ENCODE measurements at places on chromosomes 3 and 15.

DNA sequence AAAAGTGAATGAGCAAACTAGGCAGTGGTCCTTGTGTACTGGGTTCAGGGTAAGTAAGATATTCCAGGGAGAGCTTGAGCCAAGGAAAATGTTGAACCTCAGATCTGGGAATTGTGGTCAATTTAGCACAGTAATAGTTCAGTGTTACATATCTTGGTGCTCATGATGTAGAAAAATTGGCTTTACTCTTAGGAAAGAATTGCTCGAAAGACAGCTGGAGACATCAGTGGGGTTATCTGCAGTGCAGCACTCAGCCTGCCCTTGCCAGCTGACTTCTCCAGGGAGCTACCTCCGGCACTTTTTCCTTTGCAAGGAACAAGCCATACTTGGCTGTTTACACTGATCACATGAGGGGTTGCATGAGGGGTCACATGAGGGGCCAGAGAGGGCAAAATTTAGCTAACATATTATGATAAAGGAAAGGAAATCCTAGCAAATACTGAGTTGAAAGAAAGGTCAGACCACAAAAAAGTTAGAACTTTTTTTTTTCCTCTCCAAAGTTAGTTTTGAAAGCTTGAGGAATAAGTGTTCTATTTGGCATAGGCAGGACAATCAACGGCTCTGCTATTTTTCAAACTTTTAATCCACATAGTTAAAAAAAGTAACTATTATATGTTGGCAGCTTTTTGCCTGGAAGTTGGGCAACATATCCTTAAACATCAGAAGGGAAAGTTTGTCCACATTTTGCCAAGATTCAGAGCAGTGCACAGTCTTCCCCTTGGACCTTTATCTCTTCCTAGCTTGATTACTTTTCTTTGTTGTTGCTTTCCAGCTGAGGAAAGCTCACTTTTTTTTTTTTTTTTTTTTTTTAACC is 92.4 kb downstream of the COL6A6 start:
- no peak for DNase-seq

GRCh38 chr15:63111481-63111880 is 10.2 kb upstream of the LACTB start:
- DNase-seq, result no peak

DNA sequence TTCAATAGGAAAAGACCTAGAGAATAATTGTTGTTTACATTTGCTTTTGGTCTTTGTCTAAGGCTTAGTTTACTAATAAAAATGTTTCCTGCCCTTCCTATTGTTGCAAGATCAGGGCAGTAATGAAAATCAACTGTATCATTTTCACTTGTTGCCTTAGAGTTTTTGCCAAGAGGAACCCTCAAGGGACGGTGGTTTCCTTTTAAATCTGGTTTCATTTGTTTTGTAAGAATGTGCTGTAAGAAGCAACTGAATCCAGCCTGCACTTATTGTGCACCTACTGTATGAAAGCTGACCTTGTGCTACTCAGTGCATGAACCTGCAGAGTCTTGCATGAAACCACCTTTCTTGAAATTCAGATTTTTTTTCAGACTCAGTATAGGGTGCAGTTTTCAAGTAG is 5.3 kb downstream of the IGF1R start:
- DNase-seq, result no peak

DNA sequence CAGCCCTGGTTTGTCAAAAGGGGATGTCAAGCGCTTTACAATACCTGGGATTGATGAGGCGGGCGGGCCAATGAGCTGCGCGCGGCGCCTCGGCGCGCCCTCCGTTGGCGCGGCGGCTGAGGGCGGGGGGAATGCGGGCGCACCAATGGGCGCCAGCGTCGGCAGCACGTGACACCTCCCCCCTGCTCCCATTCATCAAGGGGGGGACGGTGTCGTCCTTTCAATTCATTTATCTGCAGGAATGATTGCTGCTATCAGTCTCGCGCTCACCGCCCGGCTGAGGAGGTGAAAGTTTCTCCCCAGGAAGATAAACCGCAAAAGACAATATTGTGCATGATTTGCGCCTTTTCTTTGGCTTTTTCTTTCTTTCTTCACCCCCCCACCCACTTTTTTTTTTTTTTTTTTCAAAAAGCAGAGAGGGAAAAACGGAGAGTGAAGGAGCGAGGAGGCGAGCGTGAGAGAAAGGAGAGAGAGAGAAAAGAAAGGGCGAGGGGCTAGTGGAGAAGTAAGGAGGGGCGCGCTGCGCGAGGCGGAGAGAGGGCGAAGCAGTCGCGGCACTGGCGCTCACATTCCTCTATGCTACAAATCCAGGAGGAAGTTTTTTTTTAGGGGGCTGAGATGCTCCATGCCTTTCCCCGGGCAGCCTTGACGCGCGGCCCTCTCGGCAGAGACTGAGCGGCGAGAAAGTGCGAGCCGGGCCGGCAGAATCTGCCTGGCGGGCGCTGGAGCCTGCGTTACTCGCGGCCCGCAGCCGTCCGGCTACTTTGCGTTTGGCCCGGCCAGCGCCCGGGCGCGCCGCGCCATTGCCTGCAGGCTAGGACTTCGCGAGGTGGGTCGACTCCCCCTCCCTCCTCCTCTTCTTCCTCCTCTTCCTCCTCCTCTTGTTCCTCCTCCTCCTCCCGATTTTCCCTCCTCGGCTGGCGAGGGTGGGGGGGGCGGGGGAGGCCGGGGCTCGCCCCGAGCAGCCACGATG is at the start of gene ZIC1:
Gene ZIC1, plus strand, starts transcription at position 223 of the 973 bp plus-strand sequence. Its CDS starts 748 bp downstream, at position 971.
- no peak for DNase-seq

DNA sequence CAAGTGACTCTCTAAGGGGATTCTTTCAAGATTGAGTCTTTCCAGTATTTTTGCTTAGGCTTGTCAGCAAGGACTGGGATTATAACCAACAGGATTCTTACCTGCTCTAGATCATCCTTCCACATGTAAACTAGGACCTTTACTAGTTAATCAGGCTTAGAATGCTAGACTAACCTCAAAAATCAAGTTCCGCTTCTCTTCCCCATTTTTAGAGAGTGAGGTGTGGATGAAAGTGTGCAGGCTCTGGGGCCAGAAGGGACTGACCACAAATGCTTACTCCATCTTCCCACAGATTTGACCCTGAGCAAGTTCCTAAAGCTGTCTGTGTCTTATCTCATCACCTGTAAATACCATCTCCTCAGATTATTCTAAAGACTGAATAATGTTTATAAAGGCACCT is 89.5 kb upstream of the IL12A start:
- DNase-seq, result no peak

DNA sequence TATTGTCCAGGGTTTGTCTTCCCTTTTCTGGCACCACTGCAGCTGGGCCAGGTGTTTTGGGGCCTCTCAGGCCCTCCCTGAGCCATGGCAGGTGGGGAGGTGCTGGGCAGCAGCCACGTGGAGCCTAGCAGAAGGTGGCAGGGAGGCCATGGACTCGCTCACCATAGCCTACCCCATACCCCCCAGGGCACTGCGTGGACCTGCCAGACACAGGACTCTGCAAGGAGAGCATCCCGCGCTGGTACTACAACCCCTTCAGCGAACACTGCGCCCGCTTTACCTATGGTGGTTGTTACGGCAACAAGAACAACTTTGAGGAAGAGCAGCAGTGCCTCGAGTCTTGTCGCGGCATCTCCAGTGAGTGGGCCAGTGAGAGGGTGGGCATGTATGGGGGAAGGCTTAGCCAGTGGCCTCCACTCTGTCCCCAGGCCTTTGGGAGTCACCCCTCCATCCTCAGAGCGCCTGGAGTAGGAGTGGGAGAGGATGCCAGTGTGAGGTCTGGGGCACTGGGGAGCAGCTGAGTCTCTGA is 11.9 kb downstream of the SPINT1 start:
- DNase-seq, result no peak

GRCh38 chr3:5634411-5634810 is 446.9 kb downstream of the EDEM1 start:
- peak; percentile 43 for DNase-seq

DNA sequence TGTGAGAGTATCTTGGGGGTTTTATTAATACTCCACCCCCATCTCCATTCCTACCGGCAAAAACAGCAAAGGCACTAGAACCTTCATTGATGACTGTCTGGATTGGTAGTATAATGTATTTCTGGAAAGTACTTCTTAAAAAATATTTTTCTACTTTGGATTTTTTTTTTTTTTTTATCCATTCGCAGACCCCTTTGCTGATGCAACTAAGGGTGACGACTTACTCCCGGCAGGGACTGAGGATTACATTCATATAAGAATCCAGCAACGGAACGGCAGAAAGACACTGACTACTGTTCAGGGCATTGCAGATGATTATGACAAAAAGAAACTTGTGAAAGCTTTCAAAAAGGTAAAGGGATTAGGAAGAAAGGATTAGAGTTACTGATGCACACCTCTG is 1.2 kb downstream of the EIF1B start:
- no peak for DNase-seq

DNA sequence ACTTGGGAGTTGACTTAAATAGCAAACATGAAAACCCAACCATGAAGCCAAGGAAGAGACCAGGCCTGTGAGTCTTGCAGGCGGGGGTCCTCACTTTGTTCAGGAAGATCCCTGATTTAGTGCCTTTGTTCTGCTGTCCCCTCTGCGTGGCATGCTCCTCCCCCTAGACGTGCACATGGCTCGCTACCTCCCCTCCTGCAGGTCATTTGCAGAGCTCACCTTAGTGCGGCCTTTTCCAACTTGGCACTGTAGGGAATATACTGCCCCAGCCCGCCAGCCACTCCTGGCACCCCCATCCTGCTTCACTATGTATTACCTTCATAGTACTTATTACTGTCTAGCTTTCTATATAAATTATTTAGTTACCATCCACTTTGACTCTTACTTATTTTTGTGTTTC is 18.3 kb downstream of the GXYLT2 start:
- DNase-seq, result no peak

DNA sequence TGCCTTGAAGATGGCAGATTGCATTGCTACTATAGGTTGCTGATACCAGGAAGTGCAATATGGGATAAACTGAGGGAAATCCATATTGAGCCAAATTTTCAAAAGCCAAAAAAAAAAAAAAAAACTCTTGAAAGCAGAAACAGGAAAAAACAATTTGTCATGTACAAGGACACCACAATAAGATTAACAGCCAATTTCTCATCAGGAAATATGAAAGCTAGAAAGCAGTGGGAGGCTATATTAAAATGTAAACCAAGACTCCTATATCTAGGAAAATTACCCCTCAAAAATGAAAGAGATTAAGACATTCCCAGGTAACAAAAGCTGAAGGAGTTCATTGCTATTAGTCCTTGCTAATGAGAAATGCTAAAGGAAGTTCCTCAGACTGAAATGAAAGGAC is 462.8 kb upstream of the DPH6 start:
- DNase-seq, result no peak

- no peak for DNase-seq
These were observed 241.8 kb upstream of the SLCO3A1 start for GRCh38 chr15:91611561-91612323.

DNA sequence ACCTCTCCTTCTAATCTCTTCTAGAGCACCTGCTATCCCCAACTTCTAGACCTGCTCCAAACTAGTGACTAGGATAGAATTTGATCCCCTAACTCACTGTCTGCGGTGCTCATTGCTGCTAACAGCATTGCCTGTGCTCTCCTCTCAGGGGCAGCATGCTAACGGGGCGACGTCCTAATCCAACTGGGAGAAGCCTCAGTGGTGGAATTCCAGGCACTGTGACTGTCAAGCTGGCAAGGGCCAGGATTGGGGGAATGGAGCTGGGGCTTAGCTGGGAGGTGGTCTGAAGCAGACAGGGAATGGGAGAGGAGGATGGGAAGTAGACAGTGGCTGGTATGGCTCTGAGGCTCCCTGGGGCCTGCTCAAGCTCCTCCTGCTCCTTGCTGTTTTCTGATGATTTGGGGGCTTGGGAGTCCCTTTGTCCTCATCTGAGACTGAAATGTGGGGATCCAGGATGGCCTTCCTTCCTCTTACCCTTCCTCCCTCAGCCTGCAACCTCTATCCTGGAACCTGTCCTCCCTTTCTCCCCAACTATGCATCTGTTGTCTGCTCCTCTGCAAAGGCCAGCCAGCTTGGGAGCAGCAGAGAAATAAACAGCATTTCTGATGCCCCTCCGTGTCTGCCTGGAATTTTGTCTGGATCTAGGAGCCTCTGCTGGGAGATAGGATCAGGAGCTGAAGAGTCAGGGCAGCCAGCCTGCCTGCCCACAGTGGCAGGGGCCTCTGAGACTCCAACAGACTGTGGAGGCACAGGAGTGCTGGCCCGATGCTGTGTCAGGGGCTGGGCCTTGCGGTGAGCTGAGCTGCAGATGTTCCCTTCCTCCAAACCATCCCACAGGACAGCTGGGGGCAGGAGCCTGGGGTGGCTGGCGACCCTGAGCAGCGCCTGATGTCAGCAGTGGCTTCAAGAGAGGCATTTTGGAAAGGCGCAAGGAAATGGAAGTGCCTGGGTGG is 3.0 kb downstream of the ISLR start:
- peak; percentile 58 for DNase-seq

DNA sequence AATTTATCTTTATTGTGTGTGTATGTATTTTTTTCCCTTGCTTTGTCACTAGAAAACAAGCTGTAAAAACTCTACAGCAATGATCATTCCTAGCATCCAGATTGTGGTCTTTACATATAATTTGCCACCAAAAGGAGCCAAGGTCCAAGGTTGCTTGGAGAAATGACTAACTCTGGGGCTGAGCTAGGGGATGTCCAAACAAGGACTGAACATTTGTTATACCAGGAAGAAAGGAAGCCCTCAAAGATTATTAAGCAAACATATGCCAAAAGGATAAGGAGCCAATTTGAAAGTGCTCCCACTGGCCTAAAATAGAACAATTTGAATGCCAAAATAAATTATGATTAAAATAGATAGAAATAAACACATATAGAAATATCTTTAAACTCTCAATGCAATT is 293.3 kb downstream of the ZIC1 start:
- DNase-seq, result no peak

- no peak for DNase-seq
These were observed 463.4 kb downstream of the ZIC1 start for GRCh38 chr3:147872568-147872967.

DNA sequence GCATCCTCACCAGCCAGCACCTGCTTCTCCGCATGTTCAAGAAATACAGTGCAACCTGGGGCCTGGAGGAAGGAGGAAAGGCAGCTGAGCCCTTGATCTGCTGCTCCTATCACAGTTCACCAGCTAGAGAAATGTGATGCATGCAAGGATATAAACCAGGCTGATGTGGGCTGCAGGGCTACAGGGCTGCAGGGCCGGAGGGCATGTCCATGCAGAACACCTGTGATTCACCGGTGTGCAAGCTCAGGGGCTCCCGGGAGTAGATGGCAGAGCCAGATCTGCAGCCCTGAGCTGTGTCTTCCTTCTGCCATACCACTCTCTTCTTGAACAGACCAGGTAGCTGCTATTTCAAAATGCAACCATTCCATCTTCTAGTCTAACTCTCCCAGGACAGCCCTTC is 84.9 kb downstream of the HMG20A start:
- DNase-seq, result no peak

DNA sequence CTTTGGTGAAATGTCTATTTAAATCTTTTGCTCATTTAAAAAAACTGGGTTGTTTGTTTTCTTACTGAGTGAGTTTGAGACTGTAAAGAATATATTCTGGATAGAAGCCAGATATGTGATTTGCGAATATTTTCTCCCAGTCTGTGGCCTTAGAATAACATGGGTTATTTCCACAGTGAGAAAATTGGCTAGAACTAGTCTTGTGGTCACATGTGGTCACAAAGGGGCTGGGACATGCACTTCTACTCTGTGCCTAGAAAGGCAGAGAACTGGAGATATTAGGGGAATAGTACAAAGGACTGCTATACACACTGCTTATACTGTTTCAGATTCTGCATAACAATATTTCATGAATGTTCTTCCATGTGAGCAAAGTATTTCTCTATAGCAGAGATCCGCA is 79.9 kb upstream of the RGMA start:
- DNase-seq, result no peak

- DNase-seq, result no peak
These were observed 201.8 kb downstream of the GRM7 start for GRCh38 chr3:7062714-7063113.

Measured in NT2/D1 (cell line).